HepG2 (cell line): ENCODE measurements at places on chromosomes 16 and 17. TPM values are rescaled to one million over a fixed set of nuclear protein-coding genes. Genes with fewer than 3 reads are reported as not detected.
A peak's percentile ranks its signal among the peaks of the same experiment; 100 is the strongest.

DNA sequence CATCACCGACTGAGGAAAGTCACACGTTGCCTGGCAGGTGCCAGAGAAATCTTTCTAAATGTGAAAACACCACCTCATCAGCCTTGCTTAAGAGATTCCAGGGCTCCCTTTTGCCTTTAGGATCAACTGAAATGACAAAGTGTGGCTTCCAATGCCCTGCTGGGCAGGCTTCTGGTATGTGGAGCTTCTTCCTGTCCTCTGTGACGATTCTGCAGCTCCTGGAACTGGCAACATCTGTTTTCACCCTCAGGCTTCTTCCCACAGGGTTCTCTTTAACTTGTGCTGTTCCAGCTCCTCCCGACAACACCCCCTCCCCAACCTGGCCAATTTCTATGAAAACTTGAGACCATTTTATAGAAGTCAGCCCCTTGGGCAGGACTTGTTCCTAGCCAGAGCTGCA lies 4.8 kb upstream of the ZDHHC1 start:
- H3K27ac ChIP-seq: no peak overlapping the region
- H3K4me1 ChIP-seq: peaks cover 20% of the 10 kb centered on the region
- H3K36me3 ChIP-seq: no peaks in the 10 kb centered on the region
- H3K4me3 ChIP-seq: no peak overlapping the region
- DNase-seq: no peak

DNA sequence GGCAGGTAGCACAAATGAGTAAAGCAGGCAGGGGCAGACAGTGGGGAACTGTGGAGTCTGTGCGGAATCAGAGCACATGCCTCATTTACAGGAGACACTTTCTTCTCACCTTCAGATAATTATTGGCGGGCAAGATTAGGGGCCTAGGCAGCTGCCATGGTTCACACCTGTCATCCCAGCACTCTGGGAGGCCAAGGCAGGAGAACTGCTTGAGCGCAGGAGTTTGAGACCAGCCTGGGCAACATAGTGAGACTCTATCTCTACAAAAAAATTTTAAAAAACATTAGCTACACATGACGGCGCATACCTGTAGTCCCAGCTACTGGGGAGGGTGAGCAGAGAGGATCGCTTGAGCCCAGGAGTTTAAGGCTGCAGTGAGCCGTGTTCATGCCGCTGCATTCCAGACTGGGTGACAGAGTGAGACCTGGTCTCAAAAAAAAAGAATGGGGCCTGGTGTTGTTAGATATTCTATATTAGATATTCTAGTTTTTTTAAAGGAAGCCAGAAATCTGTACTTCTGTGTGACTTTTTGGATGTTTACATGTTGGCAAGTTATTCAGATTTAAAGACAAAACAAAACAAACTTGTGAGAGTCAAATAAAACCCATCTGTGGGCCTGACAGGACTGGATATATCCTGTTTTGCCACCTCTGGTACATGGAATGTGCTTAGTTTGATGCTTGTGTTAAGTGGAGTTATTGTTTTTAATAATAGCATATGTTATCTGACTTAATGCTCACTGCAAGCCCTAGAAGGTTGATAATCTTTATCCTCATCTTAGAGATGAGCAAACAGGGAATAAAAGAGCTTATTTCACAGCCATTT lies 4.9 kb upstream of the LPCAT2 start:
- H3K27me3 ChIP-seq: no peaks in the 10 kb centered on the region
- H3K27ac ChIP-seq: no peak overlapping the region
- peaks cover 46% of the 10 kb centered on the region for H3K4me1 ChIP-seq
- DNase-seq: no peak
- no peak overlapping the region for H3K4me3 ChIP-seq
- H3K36me3 ChIP-seq: no peaks in the 10 kb centered on the region

Gene CHST6
- 0.32 and 0.91 TPM in 2 replicates for total RNA-seq

DNA sequence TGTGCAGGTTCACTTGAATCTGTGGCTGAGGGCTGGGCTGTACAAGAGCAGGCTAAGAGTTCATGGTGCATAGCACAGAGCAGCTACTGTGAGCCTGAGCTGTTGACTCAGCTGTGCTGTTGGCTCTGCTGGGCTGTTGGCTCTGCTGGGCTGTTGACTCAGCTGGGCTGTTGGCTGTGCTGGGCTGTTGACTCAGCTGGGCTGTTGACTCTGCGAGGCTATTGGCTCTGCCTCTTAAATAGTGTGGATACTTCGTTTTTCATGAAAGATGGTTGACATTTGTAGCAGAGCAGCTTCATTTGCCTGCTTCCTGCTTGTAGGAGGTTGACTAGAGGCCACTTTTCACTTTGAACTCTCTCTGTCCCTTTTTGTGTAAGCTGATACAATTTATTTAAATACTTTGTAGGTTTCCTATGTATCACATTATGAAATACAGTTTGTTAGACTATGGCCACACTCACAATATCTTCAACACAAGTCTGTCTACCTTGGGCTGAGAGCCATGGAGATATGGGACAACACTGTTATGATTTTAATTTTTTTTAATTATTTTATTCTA lies 40.3 kb upstream of the CCNF start:
- no peak overlapping the region for H3K4me3 ChIP-seq
- H3K27ac ChIP-seq: no peak overlapping the region
- DNase-seq: peak; percentile 68

Gene PLXDC1
- not detected in 2 replicates for total RNA-seq

DNA sequence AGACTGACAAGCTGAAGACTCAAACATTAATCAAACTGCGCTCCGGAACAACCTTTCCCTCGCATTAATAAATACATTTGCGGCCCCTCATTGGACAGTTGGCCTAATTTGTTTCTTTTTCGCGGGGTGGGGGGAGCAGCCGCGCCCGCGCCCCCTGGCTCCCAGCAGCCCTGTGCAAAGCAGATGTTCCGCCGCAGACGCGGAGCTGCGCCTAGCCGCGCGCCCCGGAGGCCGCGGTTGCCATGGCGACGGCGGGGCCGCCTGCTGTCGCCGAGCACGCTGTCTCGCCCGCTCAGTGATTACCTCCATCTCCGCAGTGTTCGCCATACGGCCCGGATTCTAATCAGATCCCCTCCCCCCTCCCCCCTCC lies 25.5 kb downstream of the COPZ2 start:
- no peak for DNase-seq
- no peak overlapping the region for H3K27ac ChIP-seq
- peaks cover 10% of the 10 kb centered on the region; the same call in 1 of the 2 replicates for H3K27me3 ChIP-seq
- peaks cover 23% of the 10 kb centered on the region for H3K4me1 ChIP-seq

DNA sequence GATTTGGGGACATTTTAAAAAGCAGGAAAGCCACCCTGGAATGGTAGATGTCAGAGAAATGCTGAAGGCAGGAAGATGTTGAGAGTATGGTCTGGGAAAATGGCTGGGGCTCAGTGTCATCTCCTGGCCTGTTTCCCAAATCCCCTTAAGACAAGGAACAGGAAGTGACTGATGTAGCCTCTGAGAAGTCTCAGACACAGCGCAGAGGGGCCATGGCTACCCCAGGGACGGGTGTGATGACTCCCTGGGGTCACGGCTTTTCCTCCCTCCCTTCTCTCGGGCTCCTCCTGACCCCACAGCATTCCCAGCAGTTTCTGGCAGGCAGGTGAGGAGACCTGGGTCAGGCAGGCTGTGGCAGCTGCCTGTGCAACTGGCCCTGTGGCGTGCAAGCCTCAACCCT lies 45.4 kb downstream of the RAP1GAP2 start:
- H3K4me1 ChIP-seq: 0 out of 2 replicates have a peak, but pooled peaks cover 7% of the 10 kb centered on the region
- H3K27me3 ChIP-seq: 0 out of 3 replicates have a peak, but pooled peaks cover 1% of the 10 kb centered on the region
- no peak for DNase-seq
- no peak overlapping the region for H3K27ac ChIP-seq
